ENCODE measurements at places on chromosomes 4 and X.

DNA sequence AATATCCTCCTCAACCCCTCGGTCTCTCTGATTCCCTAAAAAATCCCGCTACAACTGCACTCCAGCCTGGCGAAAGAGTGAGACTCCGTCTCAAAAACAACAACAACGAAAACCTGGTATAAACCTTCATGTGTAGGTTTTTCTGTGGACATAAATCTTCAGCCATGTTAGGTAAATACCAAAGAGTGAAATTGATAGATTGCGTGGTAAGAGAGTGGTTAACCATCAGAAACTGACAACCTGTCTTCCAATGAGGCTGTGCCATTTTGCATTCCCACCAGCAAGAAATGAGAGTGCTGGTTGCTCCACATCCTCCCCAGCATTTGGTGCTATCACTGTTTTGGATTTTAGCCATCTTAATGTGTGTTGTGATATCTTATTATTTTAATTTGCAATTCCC is 10.9 kb downstream of the TBC1D19 start:
- no peak for DNase-seq

GRCh38 chr4:1227816-1228215 is 21.1 kb downstream of the CTBP1 start:
- DNase-seq = no peak

DNA sequence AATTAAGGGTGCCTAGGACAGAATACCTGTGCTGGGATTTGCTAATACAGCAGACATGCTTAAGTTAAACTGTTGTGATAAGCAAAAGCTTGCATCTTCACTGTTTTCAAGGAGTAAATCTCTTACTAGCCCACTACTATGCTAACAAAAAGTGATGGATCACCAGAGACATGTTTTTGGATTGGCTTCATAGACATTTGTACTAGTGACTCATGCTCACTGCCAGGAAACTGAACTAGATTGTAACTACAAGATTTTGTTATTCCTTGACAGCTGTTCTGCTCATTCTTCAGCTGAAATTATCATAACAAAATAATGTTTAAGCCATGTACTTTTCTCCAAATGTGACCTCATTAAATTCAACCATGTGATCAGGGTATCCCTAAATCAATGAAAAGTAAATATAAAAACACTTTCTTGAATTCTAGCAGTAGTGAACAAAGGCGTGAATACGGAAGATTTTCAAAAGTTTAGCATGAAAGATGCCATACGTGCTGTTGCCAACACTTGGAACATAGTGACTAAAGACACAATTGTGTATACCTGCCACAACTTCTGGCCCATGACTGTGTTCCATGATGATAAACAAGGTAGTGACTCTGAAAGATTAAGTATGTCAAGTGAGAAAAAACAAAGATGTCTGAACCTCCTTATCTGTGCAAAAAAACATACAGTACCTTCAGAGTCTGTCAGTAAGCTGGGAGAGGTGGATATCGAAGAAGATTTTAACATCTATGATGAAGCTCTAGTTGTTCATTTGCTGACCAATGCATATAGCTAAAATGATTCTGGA is 154.0 kb downstream of the BTC start:
- no peak for DNase-seq

GRCh38 chrX:155313766-155314165 is 20.6 kb downstream of the CLIC2 start:
- DNase-seq = no peak

DNA sequence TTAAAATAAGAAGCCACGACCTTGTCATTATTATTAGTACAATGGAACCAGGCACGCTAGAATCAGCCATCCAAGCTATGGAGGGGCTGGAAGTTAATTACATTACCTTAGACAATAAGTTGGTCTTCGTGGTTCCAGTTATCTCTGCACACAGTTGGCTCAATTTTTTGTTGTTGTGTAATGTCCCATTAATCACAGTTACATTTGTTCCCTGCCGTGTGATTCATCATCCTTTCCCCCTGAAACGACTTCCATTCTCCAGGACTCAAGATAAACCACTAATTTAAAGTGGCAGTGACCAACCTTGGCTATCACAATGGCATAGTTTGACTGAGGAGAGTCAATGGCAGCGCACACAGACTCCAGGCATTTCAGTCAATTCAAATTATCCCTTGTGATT is 905.0 kb downstream of the RAB28 start:
- DNase-seq = no peak

DNA sequence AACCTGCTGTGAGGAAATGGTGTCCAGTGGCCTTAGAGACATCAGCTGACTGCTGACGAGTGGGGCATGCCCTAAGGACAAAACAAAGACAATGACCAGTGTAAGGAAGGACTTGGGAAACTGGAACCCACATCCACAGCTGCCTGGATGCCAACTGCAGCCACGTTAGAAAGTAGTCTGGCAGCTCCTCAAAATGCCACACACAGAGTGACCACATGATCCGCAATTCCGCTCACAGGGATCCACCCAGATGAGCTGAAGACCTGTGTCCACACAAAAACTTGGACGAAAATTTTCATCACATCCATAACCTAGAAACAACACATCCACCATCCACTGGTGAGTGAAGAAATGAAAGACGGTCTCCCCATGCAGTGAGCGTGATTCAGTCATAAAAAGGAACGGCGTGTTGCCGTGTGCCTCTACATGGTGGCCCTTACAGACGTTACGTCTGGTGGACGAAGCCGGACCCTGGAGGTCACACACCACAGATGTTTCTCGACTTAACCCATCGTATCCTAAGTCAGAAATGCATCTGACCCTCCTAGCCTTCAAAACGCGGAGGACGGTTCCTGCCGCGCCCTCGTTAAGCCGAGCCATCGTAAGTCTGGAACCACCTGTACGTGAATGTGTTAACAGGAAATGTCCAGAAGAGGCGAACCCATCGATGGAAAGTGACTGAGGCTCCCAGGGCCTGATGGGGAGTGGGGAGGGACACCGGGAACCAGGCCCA is 40.6 kb upstream of the MXD4 start:
- no peak for DNase-seq

DNA sequence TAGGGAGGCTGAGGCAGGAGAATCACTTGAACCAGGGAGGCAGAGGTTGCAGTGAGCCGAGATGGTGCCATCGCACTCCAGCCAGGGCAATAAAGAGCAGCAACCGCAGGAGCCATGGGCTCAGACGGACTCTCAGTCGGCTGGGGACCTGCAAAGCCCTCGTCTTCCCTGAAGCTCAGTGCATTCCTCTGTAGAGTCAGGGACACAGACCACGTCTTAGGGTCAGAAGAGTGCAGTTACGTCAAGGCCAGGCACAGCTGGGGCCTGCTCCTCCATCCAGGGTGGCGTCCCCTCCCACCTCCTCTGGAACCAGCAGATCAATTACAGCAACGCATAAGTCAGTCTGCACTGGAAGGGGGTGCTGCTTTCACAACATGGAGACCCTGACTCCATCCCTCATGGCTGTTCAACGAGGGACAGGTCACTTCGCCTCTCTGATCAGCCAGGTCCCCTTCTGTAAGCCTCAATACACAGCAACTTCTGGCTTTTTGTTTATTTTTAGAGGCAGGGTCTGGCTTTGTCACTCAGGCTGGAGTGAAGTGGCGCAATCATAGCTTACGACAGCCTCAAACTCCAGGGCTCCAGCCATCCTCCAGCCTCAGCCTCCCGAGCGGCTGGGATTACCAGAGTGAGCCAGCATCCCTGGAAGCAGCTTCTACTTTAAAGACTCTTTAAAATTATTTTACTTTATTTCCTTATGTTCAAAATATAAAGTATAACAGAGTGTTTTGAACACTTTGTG is 76.4 kb downstream of the ZFYVE28 start:
- DNase-seq = no peak

DNA sequence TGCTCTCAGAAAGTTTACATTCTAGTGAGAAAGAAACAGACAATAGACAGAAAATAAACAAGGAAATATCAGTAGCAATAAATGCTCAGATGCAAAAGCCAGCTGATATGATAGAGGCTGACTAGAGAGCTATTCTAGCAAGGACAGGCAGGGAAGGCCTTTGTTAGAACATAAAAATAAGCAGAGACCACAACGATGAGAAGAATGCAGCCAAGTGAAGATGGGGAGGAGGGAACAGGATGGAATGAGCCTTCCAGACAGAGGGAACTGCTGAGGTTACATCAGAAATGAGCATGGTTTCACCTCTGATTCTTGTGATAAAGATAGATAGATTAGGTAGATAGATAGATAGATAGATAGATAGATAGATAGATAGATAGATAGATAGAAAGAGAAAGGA is 7.6 kb upstream of the SOWAHB start:
- DNase-seq = no peak

DNA sequence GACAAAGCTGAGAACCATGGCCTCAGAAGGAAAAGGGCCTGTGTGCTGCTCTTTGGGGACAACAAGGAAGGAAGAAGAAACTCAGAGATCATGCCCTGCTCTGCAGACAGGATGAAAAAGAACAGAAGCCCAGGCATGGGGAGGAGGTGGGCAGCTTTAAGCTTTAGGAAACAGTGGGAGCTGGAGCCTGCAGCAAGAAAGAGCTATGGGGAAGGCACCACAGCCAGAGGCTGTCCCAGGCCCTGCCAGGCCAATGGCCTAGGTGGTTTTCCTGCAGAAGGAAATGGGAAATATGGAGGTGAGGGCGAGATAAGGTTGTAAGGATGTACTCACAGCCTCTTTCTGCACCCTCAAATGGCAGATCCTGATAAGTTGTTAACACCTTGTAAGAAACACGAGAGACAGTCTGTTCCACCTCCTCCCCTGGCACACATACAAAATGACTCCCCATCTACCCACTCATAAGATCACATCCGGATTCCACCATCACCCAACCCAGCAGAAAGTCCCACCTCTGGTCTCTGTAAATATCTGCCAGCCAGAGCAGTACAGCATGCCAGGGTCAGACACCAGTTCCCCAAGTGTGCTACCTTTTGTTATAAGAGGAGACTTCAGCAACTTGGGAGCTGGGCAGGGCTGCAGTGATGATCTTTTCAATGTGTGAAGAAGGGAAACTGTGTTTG is 105.2 kb downstream of the RTL5 start:
- no peak for DNase-seq

DNA sequence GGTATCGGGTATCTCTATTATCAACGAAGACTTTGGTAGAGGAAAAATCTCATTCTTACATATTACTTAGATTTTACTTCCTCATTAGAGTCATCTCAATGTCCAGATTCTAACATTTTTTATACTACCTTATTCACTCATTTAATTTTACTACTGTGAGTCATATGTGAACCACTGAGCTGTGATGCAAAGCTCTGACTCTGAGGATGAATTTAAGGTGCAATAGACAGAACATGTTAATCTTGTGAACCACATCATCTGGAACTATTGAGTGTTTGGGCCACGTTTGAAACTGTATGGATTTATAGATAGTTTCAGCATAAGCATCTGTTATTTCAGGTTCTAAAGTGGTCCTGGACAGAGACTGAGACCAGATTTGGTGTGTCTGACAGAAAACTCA is 78.4 kb downstream of the PWWP3B start:
- no peak for DNase-seq

GRCh38 chr4:73904491-73904890 is 35.3 kb downstream of the CXCL1 start:
- DNase-seq = no peak

GRCh38 chr4:9762823-9763475 is 18.5 kb upstream of the DRD5 start:
- peak; percentile 40 for DNase-seq

- DNase-seq = no peak
These were observed 38.5 kb upstream of the UGT2B7 start for GRCh38 chr4:69057620-69058409.

GRCh38 chr4:177117256-177117655 is 192.4 kb upstream of the NEIL3 start:
- DNase-seq = no peak

- DNase-seq = no peak
These were observed 166.7 kb downstream of the ANTXR2 start for GRCh38 chr4:79906303-79906702.

DNA sequence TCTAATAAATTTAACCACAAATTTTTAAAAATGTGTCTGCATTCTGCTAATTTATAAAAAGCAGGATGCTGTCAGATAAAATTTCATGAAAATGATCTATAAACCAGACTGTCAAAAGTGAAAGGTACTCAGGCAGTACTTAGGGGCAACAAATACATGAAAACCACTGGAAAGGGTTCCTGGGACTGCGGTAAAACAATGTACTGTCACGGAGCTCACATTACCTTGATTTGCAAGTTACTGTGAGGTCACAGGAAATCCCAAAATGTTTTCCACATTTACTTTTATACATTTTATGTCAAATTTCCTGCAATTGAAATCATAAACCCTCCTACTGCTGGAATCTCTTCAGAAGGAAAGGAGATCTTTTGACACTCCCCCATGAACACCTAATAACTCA is 45.3 kb downstream of the SHISA3 start:
- no peak for DNase-seq

GRCh38 chr4:112898357-112899141 is 150.9 kb upstream of the ANK2 start:
- no peak for DNase-seq

- no peak for DNase-seq
These were observed 234.0 kb upstream of the SLIT2 start for GRCh38 chr4:20017777-20018115.

DNA sequence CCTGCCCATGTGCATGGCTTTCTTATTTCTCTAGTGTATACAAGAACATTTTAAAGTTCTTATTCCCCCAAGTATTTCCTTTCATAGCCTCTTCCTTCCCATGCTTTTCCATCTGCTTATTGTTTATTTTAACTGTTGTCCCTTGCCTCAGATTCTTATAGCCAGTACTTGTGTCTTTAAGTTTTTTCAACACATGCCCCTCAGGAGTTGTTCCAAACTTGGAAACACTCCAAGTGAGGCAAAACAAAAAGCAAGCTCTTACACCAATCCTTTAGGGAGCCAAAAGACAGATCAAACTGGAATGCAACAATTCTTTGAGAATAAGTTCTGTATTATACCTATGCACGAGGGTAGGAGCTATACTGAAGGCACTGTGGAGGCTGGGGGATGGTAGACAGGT is 222.0 kb upstream of the STK26 start:
- no peak for DNase-seq

GRCh38 chrX:84064164-84064563 is 123.8 kb downstream of the RPS6KA6 start:
- DNase-seq = no peak

DNA sequence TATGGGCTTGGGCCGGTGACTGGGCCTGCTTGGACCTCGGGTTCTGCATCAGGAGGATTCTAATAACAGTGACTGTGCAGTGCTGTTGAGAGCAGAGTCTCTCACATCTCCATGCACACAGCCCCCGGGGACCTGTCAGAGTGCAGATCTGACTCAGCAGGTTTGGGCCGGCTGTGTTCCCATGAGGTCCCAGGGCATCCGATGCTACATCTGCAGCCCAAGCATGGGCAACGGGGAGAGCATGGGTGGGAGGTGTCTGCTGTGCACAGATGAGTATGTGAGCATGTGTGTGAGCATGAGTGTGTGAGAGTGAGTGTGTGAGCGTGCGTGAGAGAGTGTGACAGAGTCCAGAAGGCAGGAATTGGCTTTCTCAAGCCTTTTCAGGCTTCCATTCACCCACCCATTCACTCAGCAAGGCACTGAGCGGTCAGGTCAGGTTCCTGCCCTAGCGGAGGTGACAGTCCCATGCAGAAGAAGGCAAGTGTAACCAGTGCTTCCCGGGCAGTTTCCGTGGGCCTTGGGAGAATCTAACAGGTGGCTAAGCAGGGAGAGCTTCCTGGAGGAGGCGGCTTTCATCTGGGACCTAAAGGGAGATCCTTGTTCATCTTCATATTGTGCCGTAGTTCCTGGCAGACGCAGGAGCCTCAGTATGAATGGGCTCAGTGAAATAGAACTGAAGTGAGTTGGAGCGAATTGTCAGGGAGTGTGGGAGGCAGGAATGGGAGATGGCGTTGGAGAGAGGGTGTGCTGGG is 62.6 kb downstream of the SORCS2 start:
- DNase-seq = no peak
